CD14-positive monocyte (primary cell): ENCODE measurements at places on chromosomes 16 and 17. TPM values are rescaled to one million over a fixed set of nuclear protein-coding genes. Genes with fewer than 3 reads are reported as not detected.

Gene SULT1A2
- 4.6 and 4.8 TPM in 2 replicates for polyA plus RNA-seq

DNA sequence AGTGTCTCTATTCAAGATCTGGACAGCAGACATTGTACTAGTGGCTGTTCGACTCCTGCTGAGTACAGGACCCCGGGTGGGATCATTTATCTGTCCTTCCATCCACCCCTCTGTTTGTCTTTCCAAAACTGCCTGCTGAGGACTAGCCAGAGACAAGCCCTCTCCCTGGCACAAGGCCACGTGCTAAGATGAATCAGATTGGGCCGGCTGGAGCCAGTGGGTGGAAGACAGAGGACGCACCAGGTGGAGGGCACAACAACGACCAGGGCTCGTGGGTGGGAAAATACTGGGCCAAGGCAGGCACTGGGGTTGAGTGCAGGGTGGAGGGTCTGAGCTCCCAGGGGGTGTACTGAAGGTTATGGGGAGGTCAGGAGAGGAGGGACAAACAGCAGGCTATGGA, 1.4 kb upstream of the CA7 start:
- no peak overlapping the region for H3K4me3 ChIP-seq
- no peaks in the 10 kb centered on the region for H3K36me3 ChIP-seq
- DNase-seq, result no peak
- peaks cover 10% of the 10 kb centered on the region for H3K4me1 ChIP-seq

GRCh38 chr17:1992541-1992940, 32.6 kb downstream of the RTN4RL1 start:
- no peak for DNase-seq
- H3K4me1 ChIP-seq, result no peaks in the 10 kb centered on the region

GRCh38 chr17:17315142-17315821, 12.1 kb downstream of the NT5M start:
- no peaks in the 10 kb centered on the region for H3K27me3 ChIP-seq
- H3K36me3 ChIP-seq, result no peaks in the 10 kb centered on the region
- no peak overlapping the region for H3K4me3 ChIP-seq
- no peaks in the 10 kb centered on the region for H3K4me1 ChIP-seq
- DNase-seq, result no peak

GRCh38 chr17:34699181-34699580, 119.8 kb downstream of the TMEM132E start:
- no peaks in the 10 kb centered on the region for H3K36me3 ChIP-seq
- no peak overlapping the region for H3K4me3 ChIP-seq
- H3K27me3 ChIP-seq, result no peaks in the 10 kb centered on the region
- H3K4me1 ChIP-seq, result no peaks in the 10 kb centered on the region
- no peak for DNase-seq

DNA sequence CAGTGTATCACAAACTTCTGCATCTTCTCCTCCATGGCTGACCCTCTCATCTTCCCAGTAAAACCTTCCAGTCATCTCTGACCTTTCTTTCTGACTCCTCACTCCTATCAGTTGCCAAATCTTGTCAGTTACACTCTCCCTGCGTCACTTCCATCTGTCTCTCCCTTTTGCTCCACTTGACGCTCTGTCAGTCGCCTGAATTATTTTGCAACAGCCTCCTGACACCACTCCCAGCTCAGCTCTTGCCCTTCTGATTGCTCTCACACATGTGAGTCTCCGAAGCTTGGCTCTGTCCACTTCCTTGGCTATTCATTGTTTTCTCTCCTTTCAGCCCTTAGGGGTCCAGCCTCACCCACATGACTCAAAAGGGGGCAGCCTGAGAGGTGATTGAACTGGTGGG, 27.7 kb downstream of the DHRS7C start:
- H3K4me3 ChIP-seq, result no peak overlapping the region
- H3K36me3 ChIP-seq, result no peaks in the 10 kb centered on the region
- no peak for DNase-seq
- no peaks in the 10 kb centered on the region for H3K4me1 ChIP-seq

Gene OTOP3
- polyA plus RNA-seq, result not detected in 2 replicates

GRCh38 chr16:27434141-27435051, 32.4 kb downstream of the IL21R start:
- peaks cover 7% of the 10 kb centered on the region for H3K27me3 ChIP-seq
- H3K36me3 ChIP-seq, result no peaks in the 10 kb centered on the region
- no peak for DNase-seq
- peaks cover 14% of the 10 kb centered on the region for H3K4me1 ChIP-seq
- no peak overlapping the region for H3K4me3 ChIP-seq

DNA sequence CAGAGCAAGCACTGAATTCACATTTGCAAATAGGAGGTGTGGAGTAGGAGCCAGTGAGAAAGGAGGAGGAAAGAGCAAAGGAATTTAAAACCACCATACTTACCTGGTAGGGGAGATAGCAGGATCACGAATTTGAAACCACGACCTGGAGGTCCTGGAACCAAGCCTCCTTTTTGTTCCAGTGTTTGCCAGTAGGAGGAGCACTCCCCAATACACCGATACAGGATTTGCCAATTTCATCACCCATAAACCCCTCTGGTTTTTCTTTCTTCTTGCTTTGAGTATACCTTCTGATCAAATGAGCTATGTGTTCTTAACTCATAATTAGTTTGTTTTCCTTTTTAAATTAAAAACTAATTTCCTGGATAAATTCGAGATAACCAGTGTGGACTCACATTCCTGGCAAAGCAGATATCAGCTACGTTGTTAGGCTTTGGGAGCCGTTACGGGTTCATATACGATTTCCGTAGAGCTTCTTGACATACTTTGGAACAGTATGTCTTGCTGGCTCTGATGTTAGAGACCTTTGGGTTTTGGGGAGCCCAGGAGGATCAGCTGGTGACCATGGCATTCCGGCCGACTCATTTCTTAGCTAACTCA, 22.7 kb downstream of the BCO1 start:
- no peak overlapping the region for H3K4me3 ChIP-seq
- no peaks in the 10 kb centered on the region for H3K27me3 ChIP-seq

GRCh38 chr16:54459509-54460262, 173.1 kb upstream of the IRX3 start:
- no peaks in the 10 kb centered on the region for H3K4me1 ChIP-seq
- no peaks in the 10 kb centered on the region for H3K36me3 ChIP-seq
- no peak overlapping the region for H3K27ac ChIP-seq
- no peak overlapping the region for H3K4me3 ChIP-seq

DNA sequence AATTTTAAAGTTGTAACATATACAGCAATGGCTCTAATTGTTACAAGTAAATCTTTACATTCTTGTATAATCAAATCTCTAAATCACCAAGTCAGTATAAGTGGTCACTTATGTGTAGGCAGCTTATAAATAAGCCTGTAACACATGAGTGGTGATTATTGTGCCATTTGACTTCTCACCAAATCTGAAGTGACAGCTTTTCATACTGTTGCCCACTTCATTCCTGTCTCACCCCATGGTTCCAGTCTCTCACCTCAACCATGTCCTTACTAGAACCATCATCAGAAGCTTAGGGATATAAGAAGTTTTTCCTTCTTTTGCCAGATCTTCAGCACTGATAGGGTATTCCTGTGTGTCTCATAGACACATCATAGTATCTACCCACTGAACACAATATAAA, 23.5 kb downstream of the TNRC6A start:
- H3K27ac ChIP-seq, result no peak overlapping the region
- H3K27me3 ChIP-seq, result no peaks in the 10 kb centered on the region
- H3K4me3 ChIP-seq, result no peak overlapping the region
- peaks cover 9% of the 10 kb centered on the region for H3K4me1 ChIP-seq
- DNase-seq, result no peak

Gene CDRT15L2
- not detected for polyA plus RNA-seq

DNA sequence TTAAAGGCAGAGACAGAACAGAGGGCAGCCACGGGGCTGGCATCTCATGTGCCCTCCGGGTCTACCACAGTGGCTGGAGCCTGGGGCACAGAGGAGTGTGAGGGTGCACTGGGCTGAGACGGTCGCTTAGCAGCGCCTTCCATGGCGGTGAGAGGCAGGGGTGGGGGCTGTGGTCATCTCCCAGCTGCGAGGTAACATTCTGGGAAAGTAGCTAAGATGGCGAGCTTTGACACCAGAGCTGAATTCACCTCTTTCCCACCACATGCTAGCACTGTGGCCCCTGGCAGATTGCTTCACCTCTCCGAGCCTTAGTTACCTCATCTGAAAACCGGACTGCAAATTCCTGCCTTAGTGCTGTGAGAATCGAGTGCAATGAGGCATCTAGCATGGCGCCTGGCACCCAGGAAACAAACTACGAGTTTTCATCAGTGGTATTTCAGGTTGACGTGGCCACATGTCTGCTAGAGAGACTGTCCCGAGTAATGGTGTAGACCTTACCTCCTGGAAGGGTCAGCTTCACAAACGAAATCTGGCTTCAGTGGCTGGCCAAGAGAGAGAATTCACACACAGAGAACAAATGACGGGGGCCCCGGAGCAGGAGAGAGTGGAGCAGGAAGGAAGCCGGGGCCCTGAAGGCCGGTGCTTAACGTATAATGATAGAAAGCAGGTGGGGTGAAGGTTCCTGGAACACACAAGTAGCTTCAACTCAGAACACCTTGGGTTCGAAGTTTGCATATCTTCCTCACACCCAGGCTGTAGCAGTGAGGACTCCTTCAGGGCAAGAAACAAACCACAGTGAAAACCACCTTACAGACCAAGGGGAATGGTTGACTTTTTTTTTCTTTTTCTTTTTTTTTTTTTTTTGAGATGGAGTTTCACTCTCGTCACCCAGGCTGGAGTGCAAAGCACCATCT, 63.9 kb upstream of the RPH3AL start:
- no peak overlapping the region for H3K27ac ChIP-seq
- no peaks in the 10 kb centered on the region for H3K27me3 ChIP-seq
- H3K4me1 ChIP-seq, result peaks cover 63% of the 10 kb centered on the region
- H3K4me3 ChIP-seq, result no peak overlapping the region
- DNase-seq, result no peak
